ENCODE measurements at places on chromosomes 6 and 20.

DNA sequence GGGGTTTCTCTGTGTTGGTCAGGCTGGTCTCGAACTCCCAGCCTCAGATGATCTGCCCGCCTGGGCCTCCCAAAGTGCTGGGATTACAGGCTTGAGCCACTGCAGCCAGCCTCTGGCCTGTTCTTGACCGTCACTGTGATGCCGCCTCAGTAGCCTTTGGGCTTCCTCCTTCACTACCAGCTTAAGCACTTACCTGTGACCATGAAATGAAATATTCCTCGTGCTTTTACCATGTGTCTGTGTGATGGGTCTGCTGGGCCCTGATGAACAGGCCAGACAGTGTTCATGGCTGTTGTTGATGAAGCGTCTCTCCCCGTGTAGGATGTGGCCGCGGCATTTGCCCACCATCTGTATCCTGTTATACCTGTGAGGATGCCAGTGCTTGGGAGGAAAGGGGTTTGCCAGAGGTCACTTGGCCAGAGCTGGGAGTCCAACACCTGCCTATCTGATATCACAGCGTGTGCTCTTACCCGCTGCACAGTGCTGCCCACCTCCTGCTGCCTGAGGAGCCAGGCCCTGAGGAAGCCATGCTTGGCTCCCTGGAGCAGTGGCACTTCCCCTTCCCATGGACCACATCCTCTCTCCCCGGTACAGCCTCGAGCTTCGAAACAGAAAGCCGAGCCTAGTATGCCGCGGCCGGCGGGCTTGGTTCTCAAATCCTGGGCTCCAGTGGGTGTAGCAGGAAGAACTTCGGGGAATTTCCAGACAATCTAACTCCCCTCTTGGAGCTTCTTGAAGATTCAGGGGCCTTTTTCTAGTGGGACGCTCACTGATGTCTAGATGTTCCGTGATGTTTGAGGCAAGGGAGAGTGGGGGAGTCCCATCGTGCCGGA is 167.9 kb downstream of the ZDHHC14 start:
- no peak for DNase-seq

GRCh38 chr20:46621492-46621891 is 29.8 kb downstream of the SLC13A3 start:
- DNase-seq = no peak

GRCh38 chr6:168370310-168370991 is 50.9 kb upstream of the DACT2 start:
- peak; percentile 47 for DNase-seq

DNA sequence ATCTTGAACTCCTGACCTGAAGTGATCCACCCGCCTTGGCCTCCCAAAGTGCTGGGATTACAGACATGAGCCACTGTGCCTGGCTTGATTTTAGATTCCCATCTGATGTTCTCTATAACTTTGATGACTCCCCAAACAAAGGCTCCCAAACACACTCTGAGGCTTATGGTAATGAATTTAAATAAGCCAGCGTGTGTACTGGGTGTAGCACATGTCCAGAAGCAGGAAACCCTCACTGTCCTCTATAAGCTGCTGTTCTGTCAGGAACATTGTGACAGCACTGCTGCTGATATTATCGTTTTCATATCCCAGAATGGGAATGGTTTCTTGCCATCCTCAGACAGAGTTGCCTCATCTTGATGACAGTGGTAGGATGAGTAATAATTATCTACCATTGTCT is 54.1 kb upstream of the SALL4 start:
- DNase-seq = no peak

GRCh38 chr6:168403370-168404005 is 37.5 kb upstream of the SMOC2 start:
- DNase-seq = no peak

GRCh38 chr20:41854765-41855164 is 236.6 kb upstream of the CHD6 start:
- no peak for DNase-seq

DNA sequence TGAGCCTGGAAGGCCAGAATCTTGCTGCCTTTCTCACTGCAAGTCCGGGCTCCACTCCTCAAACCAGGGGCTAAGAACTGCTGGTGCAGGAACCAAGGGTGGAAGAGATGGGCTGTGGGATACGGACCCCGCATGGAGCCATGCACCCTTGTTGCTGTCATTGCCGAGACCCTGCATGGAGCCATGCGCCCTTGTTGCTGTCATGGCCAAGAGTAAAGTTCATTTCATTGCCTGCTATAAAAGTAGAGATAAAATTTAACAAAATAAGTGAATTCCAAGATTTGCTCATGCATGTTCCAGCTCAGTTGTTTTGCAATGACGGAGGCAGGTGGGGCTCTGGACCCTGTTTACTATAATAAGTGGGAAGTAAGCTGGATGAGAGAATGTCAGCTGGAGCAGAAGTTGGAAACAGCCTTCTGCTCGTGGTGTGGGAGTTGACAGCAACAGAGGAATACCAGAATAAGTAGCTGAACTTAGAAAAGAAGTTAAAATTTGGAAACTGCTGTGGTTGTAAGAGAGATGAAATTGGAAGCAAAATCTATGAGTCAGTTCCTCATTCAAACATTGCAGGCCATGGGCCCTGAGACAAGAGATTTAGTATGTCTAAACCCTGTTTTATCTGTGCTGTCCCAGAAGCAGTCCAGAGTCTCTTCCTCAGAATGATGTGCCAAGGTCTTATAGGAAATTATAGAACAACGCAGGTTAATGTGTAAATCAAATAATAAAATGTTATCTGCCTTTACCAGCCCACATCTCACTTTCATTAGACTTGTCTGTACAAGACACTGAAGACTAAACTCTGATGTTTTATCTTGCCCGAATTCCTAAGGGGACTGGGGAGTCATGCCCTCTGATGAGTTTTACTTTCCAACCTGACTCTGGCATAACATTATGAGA is 15.8 kb upstream of the THBS2 start:
- DNase-seq = no peak

GRCh38 chr20:24916412-24916811 is 32.7 kb upstream of the CST7 start:
- no peak for DNase-seq

DNA sequence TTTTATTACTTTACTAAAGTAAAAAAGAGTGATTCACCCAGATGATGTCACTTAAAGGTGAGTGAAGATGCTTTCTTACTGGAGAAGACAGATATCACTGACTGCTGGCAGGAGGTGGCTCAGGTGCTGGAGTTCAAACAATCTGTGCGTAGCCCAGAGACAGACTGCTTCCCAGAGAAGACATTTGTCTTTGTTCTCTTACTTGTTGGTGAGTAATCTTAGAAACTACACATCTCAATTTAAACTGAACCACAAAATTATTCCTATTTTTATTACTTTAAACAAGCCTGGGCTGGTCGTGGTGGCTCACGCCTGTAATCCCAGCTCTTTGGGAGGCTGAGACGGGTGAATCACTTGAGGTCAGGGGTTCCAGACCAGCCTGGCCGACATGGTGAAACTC is 92.2 kb downstream of the CEP162 start:
- no peak for DNase-seq

- no peak for DNase-seq
Observed at GRCh38 chr6:163572612-163573011, 158.1 kb downstream of the QKI start.

DNA sequence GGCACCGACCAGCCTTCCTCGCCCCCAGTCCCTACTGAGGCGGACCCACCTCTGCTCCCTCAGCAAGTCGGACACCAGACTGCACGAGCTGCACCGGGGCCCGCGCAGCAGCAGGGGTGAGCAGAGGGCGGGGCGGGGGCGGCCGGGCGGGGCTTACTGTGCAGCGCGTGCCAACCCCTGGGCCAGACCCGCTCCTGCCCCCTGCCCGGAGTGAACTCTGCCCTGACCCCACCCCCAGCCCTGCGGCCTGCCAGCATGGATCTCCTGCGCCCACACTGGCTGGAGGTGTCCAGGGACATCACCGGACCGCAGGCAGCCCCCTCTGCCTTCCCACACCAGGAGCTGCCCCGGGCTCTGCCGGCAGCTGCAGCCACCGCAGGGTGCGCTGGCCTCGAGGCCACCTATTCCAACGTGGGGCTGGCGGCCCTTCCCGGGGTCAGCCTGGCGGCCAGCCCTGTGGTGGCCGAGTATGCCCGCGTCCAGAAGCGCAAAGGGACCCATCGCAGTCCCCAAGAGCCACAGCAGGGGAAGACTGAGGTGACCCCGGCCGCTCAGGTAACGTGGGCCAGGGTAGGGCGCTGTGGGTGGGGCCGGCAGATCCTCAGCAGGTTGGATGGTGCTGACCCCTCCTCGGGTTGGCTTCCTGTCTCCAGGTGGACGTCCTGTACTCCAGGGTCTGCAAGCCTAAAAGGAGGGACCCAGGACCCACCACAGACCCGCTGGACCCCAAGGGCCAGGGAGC is 1.5 kb upstream of the SLC2A4RG start:
- DNase-seq = no peak

- DNase-seq = no peak
Observed at GRCh38 chr6:135161411-135162395, 19.4 kb upstream of the MYB start.

DNA sequence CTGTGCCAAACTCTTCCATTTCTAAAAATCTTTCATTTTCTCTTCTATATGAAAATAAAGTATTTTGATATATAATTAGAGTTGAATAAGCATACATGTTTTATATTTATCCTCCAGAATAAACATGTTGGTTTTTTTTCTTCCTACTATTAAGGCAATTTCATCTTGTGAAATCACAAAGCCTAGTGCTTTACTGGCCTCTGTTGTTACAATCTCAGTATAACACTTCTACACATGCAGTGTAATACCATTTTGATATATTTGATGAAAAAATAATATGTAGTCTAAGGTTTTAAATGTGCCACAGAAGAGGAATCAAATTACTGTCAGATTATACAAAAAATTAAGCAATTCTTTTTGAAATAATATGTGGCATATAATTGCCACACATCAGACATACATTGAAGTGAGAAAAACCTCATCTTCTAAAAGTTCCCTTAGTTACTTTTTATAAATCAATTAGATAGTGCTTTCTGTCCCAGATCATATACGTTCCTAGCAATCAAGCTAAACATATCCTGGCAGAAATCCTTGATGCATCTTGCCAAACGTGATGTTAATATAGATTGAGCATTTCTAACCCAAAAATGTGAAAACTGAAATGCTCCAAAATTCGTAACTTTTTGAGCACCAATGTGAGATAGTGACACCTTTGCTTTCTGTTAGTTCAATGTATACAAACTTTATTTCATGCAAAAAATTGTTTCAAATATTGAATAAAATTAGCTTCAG is 225.1 kb upstream of the MANEA start:
- DNase-seq = peak; percentile 13

DNA sequence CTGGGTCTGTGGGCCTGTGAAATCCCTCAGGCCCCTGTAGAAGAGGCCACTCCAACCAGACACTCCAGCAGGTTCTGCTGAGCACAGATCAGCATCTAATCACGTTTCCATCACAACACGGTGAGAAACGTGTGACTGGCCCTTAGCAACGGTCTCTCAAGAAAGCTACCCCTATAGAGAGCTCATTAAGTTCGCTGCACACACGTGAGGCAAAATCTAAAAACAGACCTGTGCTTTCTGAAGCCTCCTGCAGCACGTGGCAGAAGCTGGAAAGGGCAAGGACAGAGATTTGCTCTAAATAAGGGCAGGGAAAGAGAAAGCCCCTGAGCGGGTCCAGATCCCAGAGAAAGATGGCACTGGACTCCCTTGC is 56.5 kb downstream of the GPR6 start:
- no peak for DNase-seq

DNA sequence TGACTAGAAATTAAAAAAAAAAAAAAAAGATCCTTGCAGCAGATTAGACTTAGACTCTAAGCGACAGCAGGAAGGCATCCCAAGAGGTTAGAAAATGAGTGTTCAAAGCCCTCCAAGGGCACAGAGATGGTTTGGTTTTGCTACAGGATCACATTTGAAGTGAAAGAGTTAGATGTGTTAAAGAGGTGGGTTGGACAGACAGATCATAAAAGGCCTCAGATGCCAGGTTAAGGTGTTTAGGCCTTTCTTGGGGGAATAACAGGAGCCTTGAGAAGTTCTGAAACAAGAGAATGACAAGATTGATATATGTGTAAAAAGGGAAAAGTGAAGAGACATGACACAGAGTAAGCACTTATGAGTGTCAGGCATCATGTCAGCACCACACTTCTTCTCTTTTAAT is 107.5 kb downstream of the FYN start:
- no peak for DNase-seq

- no peak for DNase-seq
Observed at GRCh38 chr6:148963738-148964137, 216.9 kb downstream of the UST start.

DNA sequence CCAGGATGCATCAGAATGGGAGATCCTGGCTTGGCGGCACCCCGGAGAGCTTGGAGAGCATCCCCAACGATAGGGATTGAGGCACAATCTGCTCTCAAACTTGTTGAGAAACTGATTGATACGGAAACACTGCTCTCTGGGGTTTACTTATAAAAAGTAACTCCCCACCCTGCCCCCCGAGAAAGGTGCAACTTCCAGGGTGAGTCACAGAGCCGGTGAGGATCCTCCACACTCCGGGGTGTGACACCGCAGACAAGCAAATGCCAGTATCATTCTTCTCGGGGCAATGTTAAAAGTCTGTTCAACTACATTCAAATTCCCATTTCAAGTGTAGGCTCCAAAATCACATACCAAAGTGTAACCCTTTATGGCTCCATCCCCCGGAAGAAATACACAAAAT is 84.4 kb upstream of the MLN start:
- DNase-seq = no peak

- DNase-seq = no peak
Observed at GRCh38 chr20:36205026-36205425, 31.3 kb upstream of the AAR2 start.

DNA sequence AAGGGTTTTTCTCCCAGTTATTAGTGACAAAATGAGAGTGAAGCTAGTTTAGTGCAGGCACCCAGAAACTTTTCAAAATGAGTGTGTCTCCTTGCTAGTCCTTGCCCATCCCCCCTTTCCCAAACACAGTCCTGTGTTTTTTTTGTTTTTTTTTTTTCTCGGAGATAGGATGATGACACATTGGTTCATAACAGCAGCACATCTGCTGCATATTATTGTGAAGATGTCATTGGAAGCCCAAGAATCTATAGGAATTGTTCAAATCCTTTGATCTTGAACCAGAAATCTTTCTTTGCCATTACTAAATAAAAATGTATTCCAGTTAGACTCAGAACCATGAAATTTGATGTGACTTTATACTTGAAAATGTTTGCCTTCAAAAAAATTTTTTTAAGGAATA is 162.4 kb downstream of the FRK start:
- DNase-seq = no peak

DNA sequence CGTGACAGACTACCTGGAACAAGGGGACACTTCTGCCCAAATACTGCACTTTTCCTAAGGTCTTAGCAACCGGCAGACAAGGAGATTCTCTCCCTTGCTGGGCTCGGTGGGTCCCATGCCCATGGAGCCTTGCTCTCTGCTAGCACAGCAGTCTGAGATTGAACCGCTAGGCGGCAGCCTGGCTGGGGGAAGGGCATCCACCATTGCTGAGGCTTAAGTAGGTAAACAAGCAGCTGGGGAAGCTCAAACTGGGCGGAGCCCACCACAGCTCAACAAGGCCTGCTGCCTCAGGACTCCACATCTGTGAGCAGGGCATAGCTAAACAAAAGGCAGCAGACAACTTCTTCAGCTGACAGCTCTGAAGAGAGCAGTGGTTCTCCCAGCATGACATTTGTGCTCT is 87.8 kb upstream of the ASCC3 start:
- DNase-seq = peak; percentile 79

All from NCI-H82 (cell line).